Spleen (tissue), 13 donors: ENCODE measurements at places on chromosomes 11 and 22.

GRCh38 chr11:87463486-87464102 is 425.9 kb downstream of the TMEM135 start:
- no peak for DNase-seq

- DNase-seq = no peak
Observed at GRCh38 chr11:45885921-45886721, 670 bp downstream of the MAPK8IP1 start.

DNA sequence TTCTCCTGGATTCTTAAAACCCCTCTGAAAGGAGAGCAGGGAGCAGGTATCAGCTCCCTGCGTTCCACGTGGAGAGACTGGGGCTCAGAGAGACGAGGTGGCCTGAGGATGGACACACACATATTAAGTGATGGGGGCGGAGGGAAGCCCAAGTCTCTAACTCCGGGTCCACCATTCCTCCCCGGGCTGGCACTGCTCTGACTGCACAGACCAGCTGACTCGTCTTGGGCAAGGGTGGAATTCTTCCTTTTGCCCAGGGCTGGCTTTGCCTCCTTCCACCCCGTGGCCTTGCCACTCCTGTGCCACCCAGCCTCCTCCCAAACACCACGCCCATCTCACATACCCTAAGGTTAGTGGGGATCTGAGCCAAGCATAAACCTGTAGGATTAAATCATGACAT is 65.0 kb downstream of the BUD13 start:
- no peak for DNase-seq

DNA sequence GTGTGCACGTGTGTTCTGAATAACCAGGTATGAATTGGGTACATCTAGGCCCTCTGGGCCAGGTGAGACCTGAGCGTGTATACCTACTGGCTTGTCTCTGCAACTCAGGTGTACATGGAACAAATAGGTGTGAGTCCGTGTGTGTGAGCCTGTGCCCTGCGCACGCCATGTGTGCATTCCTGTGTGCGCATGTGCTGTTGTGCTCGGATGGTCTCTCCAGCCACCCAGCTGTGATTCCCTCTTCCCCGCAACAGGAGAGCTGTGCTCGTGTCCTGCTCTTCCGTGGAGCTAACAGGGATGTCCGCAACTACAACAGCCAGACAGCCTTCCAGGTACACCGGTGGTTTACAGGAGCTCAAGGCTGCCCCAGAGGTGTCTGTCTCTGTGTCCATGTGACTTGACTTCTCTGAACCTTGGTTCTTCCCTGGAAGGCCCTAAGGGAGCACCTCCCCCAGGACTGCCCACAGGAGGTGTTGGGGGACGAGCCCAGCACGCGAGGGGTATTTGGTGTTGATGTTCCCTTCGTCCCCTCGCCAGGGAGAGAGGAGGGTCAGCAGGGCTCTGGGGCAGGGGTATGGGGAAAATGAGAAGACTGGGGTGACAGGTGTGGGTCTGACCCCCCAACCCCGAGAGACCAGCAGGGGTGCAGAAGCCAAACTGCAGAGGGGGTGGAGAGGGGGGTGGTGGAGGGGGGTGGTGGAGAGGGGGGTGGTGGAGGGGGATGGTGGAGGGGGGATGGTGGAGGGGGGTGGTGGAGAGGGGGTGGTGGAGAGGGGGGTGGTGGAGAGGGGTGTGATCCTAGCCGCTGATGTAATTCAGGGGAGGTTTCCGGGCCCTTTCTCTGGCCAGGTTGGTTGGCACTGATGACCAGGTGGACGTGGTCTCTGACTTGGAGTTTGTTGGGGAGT is 10.7 kb downstream of the SHANK3 start:
- no peak for DNase-seq

DNA sequence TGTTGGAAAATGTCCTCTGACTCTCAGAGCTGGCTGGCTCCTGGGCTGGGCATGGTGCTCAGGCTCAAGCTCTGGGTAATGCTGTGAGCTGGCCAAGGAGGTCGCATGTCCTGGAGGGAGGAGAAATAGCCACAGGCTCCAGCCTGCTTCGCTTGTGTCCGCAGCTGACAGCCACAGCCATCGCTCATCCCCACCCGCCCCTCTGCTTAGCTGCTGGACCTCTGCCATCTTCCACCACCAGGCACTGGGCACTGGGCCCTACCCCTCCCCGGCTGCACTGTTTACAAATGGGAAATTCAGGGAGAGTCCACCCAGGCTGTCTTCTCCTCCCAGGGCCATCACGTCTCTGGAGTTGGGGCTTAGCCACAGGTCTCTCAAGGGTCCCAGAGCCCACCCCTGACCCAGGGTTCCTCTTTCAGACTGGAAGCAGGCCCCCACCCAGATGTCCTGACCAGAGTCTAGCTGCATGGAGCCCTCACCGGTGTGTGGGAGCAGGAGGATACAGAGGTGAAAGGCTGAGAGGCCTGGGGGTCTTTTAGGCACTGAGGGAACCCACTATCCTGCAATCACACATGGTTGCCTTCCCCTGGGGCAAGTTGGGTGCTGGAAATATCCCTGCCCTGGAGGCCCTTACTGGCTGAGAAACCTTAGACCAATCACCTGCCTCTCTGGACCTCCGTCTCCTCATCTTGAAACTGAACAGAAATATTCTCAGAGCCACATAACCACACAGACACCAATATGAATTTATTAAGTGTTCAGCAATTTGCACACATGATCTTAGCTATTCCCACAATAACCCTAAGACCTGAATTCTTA is 62.7 kb downstream of the CD82 start:
- DNase-seq = peak; percentile 72

DNA sequence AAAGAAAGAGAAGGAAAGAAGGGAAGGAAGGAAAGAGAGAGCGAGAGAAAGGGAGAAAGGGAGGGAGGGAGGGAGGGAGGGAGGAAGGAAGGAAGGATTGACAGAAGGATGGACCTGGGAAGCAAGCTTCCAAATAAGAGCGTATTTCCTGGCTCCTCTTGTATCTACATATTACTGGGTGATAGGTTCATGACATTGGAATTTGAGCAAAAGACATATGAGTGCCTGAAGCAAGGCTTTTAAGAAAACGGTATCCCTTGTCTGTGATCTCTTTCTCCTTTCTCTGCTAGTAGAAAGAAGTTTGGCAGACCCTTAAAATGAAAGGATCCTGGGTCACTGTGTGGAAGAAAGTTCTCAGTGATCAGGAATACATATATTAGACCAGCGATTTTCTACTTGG is 932.2 kb upstream of the CCDC90B start:
- DNase-seq = no peak

- peak; percentile 94 for DNase-seq
Observed at GRCh38 chr11:726278-727220, 20.5 kb downstream of the EPS8L2 start.

DNA sequence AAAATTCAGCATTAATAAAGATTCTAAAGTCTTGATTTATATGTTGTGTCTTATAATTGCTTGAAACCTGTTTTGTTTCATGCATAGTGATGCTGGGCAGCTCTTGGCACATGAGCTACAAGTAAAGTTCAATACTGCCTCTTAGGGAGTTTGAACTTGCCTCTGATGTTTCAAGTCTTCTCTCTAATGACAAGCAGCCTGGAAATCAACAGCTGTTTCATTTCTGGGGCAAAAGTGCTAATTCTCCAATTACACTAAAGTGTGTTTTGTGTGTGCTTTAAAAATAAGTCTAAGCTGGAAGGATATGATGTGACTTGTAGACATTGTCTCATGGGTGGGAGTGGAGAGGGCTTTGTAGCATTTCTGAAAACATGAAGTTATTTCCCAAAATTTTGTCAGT is 23.7 kb upstream of the SESN3 start:
- DNase-seq = no peak

- peak; percentile 62 for DNase-seq
Observed at GRCh38 chr11:69166218-69167115, 10.7 kb downstream of the SMIM38 start.

GRCh38 chr11:101046947-101047346 is 82.7 kb downstream of the PGR start:
- no peak for DNase-seq

GRCh38 chr11:32139896-32140520 is 49.1 kb downstream of the RCN1 start:
- DNase-seq = no peak

- no peak for DNase-seq
Observed at GRCh38 chr22:36415415-36416168, 27.8 kb upstream of the MYH9 start.

GRCh38 chr11:62889484-62890437 is 9.1 kb downstream of the SLC3A2 start:
- DNase-seq = no peak

DNA sequence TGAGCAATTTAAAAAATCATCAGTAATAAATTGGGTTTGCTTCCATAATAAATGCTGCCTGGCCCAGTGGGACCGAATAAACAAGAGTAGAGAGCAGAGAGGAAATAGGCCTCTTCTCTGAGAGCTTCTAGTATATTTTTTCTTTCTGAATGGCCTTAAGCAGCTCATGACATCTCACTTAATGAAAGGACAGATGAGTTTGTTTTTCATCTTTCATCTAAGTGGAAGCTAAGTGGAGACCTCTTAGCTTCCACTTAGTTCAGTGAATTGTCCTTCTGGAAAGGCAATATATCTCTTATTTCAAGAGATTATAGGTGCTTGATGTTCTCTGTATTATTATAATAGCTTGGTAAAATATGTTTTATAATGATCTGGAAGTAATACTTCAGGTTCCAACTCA is 245.9 kb upstream of the ANO3 start:
- no peak for DNase-seq

GRCh38 chr11:19574916-19575315 is 137.7 kb upstream of the NAV2 start:
- DNase-seq = no peak

- DNase-seq = no peak
Observed at GRCh38 chr11:98679673-98680072, 341.1 kb upstream of the CNTN5 start.

GRCh38 chr11:16926883-16927626 is 87.2 kb downstream of the PLEKHA7 start:
- no peak for DNase-seq

DNA sequence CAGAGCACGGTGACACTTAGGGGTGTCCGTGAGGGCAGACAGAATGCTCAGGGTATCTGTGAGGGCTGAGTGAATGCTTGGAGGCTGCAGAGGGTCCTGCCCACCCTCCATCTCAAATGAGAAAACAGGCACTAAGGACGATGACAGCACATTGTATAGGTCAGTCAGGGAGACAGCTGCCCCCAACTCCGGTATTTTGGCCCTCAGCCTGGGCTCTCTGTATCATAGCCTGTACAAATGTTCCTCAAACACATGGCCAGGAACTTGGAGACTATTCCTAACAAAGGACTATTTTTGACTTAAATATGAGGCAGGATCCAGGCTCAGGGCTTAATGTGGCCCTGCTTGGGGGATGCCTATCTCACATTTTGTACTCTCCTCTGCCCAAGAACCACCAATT is 145.4 kb downstream of the OPCML start:
- no peak for DNase-seq

DNA sequence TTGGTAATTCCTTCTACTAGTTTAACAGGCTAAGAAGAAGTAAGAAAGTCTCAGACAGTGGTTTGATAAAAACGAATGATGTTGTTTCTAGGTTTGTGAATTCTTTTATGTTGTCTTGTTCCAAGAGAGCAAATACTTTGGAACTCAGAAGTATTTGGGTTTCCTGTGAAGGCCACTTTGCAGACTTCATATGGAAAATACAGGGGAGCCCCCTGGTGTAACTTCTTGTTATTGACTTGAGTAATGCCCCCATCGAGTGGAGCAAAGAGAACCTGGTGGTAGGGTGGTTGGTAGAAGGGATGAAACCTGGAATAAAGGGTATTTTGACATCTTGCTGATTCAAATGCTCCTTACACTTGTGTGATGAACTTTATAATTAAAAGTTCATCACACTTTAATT is 40.0 kb upstream of the PTH start:
- no peak for DNase-seq

DNA sequence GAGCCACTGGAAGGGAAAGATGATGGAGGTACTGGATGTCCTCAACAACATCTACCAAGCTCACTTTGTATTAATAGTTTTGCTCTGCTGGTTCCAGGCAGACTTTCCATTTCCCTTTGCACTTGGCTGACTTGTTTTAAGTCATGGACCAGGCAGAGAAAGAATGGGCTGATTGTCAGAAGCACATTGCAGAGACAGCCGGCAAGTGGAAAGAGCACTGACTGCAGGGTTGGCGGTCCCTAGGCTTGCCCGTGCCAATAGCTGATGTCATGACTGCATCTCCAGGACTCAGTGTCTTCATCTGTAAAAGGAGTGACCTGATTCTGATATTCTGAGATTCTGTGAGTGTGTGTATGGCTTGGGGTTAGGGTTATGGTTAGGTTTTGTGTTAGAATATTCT is 20.9 kb upstream of the NNMT start:
- DNase-seq = no peak

DNA sequence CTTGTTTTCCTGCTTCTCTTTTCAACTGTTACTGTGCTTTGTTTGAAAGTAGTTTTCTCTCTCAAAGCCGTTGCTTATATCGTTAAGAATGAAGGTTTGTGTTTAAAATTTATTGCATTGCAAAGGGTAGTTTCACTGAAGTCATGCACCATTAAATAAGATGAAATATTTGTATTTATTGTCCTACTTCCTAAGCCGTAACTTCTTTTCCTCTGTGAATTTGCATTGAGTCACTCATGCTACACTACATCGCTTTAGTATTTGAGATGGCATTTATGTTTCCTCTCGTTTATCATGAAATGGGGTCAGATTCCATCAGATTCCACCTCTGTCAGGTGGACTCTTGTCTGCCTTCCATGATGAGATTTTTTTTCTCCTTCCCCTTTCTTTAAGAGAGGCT is 65.8 kb upstream of the RASSF10 start:
- no peak for DNase-seq

GRCh38 chr11:129223701-129224149 is 31.6 kb upstream of the ARHGAP32 start:
- no peak for DNase-seq

- DNase-seq = no peak
Observed at GRCh38 chr11:65817312-65817834, 16.4 kb upstream of the SNX32 start.

GRCh38 chr22:36419177-36419911 is 31.6 kb upstream of the MYH9 start:
- no peak for DNase-seq

DNA sequence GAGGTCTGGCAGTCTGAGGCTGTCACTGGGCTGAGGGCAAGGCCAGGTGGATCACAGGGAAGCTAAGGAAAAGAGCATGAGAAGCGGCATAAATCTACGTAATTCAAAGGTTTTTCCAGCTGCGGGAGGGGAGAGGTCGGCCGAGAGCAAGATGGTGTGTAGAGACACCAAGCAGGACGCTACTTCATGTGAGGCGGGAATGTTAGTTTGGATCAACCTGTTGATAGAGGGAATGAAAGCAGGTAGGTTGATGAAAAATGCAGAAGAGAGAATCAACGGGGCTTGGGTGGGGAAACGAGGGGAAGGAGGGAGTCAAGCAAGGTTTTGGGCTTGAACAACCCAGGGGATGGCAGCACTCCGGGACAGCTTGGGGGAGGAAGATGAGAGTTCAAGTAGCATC is 2.9 kb downstream of the B3GNT6 start:
- no peak for DNase-seq

- no peak for DNase-seq
Observed at GRCh38 chr11:61482513-61482912, 26.0 kb upstream of the LRRC10B start.

GRCh38 chr11:58905011-58905720 is 34.1 kb upstream of the GLYATL1 start:
- DNase-seq = no peak
